A549 treated with Hydrocortisone at 1 μM for 4 hours (cell line): ENCODE measurements at places on chromosomes 7 and 10. TPM values are rescaled to one million over a fixed set of nuclear protein-coding genes. Genes with fewer than 3 reads are reported as not detected.

HOXA13 gene
- total RNA-seq = 2.0 to 2.7 TPM (median 2.2 TPM) in 5 replicates

MMD2 gene
- not detected in 5 replicates for total RNA-seq

GPR15LG gene
- total RNA-seq = not detected in 5 replicates

PNLIPRP1 gene
- not detected in 5 replicates for total RNA-seq

CNPY1 gene
- not detected in 5 replicates for total RNA-seq

CALML5 gene
- not detected in 5 replicates for total RNA-seq

TMEM273 gene
- not detected in 5 replicates for total RNA-seq

PLXDC2 gene
- 0.05 TPM in 2 of 5 replicates, not detected in the others for total RNA-seq

PPP1R17 gene
- total RNA-seq = not detected in 5 replicates

IFIT2 gene
- total RNA-seq = 1.4 to 2.7 TPM (median 2.0 TPM) in 5 replicates

MYOZ1 gene
- not detected in 5 replicates for total RNA-seq

FEZF1 gene
- total RNA-seq = not detected in 5 replicates

WDR11 gene
- total RNA-seq = 19.3 to 29.2 TPM (median 24.2 TPM) in 5 replicates

CHAT gene
- total RNA-seq = not detected in 5 replicates

GRM8 gene
- 0.09 to 0.18 TPM in 2 of 5 replicates, not detected in the others for total RNA-seq
